CD4-positive, alpha-beta T cell treated with Interleukin-21 for 1 hour (primary cell): ENCODE measurements at places on chromosomes 2 and 18.

DNA sequence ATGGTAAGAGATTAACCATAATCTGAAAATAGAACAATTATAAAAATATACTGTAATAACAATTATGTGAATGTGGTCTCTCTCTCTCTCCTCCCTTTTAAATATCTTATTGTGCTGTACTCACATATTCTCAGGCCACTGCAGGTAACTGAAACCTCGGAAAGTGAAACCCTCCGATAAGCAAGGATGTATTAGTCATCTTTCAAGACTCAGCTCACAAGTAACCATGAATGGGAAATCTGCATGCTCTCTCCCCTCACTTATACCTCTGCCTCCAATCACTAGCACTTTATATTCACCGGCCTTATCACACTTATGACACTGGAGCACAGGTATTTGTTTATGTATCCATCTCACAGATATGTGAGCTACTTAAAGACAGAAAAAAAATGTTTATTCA, 139.7 kb downstream of the LRP2 start:
- DNase-seq = no peak

DNA sequence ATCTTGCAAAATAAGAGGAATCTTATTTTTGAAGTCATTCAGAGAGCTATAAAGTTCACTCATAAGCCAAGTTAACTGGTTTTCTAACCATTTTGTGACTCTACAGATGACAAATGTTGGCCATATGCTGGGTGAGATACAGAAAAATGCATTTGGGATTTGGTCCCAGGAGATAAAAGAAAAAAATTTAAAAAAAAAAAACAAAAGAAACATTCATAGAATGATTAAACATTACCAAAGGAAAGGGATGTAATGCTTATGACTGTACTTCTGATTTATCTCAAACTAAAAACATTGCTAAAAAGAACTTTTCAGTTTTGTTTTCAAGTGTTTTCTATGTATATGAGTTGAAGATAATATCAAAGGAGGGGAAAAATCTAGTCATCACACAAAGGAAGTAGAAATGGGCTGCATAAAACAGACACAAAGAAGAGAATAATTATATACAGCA, 43.1 kb downstream of the PELI1 start:
- DNase-seq = peak; percentile 29

- DNase-seq = no peak
Measured at GRCh38 chr2:54310311-54310710, 54.3 kb upstream of the TSPYL6 start.

DNA sequence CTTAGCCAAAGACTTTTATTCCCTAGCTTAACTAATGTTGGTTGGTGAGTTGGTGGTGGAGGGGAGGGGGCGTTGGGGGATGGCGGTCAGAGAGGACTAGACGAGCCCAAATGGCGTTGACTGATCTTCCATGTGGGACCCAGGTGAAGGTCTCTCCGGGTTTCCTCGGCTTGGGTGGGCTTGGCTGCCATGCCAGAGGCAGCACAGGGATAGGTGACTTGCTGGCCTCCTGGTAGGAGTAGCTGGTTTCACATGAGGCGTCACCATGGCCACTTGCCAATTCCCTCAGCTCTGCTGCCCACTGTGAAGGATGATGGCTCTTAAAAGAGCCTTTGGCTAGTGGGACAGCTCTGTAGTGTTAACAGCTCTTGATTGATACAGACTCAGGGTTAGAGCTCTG, 1337.0 kb upstream of the FAM98A start:
- no peak for DNase-seq

- DNase-seq = no peak
Measured at GRCh38 chr2:150230004-150230403, 257.5 kb downstream of the RND3 start.

DNA sequence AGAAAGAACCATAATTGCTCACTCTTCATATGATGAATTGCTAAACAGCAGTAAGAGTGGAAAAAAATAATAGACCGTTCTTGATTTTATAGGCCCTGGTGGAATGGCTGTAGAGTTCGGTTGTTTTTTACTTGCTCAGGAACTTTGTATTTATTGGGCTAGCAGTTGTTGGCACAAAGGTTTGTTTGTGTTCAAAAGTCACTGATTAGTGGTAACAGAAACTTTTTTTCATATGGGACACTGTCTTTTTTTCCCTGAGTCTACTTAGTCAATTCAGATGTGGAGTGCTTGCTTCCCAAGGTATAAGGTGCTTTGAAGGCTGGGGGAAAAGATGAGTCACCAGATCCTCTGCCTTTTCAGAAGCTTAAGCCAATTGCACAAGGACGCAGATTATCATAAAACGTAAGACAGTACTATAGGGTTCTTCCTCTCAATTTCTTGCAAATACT, 25.8 kb downstream of the PHLPP1 start:
- DNase-seq = no peak

DNA sequence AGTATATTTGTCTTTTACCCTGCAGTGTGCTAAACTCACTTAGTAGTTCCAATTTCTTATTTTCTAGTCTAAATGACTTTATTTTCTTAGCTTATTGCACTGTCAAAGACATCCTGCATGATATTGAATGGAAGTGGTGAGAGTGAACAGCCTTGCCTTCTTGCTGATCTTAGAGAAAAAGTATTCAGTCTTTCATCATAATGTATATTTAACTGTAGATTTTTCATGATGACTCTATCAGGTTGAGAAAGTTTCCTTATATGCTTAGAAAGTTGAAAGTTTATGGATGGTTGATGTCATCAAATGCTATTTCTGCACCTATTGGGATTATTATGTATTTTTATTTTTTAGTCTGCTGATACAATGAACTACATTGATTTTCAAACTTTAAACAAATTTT, 21.3 kb upstream of the COL3A1 start:
- no peak for DNase-seq

DNA sequence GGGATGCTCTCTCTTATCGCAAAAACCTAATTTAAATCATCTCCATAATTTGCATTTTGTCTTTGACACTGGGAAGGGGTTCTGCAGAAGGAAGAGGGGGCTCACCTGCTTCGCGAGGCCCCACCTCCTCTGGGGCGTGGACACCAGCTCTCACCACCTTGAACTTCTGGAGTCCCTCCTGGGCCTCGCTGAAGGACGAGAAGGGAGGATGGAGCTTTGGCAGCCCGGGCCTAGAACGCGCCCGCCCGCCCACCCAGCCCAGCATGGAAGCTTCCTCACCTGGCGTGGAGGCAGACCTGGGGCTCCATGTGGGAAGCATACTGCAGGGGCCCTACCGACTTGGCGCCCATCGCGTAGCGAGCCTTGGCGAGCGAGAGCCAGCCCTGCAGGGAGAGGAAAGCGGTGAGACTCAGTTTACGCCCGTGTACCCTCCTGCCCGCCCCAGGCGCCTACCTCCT, 1.1 kb upstream of the IMP4 start:
- peak; percentile 32 for DNase-seq

GRCh38 chr2:110114831-110115255, 779 bp downstream of the MALL start:
- no peak for DNase-seq

DNA sequence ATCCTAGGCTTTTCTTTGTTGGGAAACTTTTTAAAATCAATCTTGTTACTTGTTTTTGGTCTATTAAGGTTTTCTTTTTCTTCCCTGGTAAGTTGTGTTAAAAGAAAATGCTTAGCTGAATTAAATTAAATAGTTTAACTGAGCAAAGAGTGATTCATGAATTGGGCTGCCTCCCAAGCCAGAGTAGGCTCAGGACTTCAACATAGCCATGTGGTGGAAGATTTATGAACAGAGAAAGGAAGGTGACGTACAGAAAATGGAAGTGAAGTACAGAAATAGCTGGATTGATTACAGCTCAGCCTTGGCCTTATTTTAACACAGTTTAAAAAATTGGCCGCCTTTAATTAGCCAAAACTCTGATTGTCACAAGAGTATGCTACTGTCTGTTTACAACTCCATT, 27.9 kb upstream of the GALNT5 start:
- no peak for DNase-seq

DNA sequence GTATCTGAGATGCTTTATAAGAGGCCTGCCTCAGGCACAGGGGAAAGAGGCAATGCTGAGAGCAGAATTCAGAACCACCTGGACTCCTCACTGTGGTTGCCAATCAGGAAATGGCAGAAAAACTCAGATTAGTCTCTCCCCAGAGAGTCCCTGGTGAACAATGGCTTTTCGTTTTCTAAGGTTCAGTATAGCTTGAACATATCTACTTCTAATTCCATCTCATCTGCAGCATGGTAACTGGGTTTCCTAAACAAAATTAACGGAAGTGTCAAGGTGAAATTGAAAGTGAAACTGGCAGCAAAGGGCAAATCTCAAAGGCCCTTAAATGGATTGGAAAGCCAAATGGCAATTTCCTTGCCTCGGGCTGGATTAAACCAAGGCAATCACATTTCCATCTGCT, 480.2 kb upstream of the ACVR2A start:
- peak; percentile 36 for DNase-seq

GRCh38 chr2:6627316-6627715, 238.4 kb downstream of the CMPK2 start:
- DNase-seq = no peak
